ENCODE measurements at places on chromosomes 6 and 20.

GRCh38 chr6:9087470-9087869 is 652.1 kb upstream of the SLC35B3 start:
- DNase-seq, result no peak

DNA sequence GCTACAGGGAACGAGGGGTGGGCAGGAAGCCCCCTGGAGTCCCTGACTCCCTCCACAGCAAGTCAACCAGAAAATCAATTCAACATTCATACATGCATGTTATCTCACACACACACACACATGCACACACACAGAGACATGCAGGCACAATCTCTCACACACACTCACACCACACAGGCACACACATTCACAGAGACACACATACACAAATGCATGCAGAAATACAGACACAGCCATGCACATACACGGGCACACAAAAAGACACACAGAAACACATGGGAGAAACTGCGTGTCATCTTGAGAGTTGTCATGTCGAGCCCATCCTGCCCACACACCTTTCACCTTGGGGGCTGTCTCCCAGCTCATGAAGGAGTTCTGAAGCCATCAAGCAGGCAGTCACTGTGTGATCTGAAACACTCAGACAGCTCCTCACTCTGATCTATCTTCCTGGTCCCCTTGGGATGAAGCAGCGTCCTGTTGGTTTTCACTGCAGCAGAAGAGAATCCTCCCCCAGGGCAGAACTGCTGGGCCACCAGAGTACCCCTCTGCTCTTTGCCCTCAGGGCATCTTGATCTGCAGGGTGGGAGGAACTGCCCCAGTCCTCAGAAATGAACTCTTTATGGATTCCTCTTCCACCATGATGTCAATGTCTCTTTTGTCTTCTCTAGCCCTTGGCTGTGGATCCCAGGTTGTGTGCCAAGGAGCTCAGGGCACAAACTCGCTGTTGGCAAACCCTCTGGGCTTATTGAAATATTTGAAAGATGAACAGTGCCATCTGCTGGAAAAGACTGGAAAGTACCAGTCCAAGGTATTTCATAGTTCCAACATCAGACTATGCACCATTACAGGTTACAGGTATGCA is 8.8 kb downstream of the RAET1L start:
- DNase-seq, result no peak

DNA sequence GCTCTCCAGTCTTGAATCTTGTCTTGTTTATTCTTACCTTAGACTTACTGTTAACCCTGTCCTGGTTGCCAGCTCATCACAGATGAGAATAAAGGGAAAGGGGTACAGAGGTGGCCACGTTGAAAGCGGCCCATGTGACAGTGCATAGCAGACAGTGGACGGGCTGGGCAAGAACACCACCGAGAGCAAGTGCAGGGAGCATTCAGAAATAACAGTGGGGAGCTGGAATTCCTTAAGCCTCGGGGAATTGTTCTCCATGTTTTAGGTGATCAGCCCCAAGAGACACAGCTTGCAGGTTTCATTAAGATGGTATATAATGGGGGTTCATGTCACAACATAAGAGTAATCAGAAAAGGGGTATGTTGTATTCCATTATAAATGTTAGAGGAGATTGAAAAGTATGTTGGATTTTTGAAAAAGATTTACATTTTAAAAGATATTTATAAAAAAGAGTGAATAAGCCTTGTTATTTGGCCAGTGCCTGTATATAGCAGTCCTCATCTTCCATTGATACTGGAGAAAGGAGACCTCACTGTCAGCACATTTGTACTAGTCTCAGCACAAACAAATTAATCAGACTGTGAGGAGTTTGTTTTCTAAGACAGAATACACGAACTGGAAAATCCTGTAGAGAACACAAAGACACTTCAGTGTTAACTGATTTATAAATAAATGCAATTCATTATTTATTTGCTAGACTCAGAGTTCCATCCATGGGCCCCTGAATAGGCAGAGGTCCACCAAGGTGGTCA is 35.4 kb downstream of the VAPB start:
- no peak for DNase-seq

GRCh38 chr20:57537822-57538221 is 12.9 kb upstream of the CTCFL start:
- DNase-seq, result no peak

DNA sequence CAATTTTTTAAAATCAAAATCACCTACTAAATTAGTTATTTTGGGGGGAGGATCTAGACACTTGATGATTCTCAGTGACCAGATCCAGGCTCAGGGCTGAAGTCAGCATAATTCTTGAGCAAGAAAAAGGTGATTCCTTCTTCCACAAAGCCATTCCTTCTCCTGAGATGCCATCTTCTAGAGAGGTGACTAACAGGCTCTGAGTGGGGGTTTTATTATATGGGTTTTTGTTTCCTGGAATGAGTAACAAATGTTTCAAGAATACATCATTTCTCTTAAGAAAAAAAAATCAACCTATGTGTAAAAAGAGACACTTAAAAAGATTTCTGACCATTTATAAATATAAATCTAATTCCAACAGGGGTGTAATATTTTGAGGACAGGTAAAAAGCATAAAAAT is 154.3 kb downstream of the NFATC2 start:
- no peak for DNase-seq
